C1 segment of cervical spinal cord (tissue), 14 donors: ENCODE measurements at places on chromosomes 12 and 14.

- no peak for DNase-seq
Measured at GRCh38 chr12:40262657-40263056, 37.9 kb downstream of the LRRK2 start.

DNA sequence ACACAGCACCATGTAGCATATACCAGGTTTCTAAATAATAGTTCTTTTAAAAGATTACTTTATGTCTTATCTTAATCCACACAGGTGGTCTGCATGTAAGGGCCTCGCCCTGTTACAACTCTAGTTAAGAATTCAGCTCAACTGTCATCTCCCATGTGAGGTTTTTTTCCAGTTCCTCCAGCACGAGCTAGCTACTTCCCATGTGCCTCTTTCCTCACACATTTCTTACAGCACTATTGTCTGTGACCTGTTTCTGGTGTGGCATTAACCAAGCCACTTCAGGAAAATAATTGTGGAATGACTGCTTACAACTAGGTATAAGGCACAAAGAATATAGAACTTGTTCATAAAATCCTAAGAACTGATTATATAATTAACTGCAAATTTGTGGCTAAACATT is 65.5 kb downstream of the SH2B3 start:
- DNase-seq = no peak

- no peak for DNase-seq
Measured at GRCh38 chr14:91252871-91253794, 8.6 kb upstream of the GPR68 start.

DNA sequence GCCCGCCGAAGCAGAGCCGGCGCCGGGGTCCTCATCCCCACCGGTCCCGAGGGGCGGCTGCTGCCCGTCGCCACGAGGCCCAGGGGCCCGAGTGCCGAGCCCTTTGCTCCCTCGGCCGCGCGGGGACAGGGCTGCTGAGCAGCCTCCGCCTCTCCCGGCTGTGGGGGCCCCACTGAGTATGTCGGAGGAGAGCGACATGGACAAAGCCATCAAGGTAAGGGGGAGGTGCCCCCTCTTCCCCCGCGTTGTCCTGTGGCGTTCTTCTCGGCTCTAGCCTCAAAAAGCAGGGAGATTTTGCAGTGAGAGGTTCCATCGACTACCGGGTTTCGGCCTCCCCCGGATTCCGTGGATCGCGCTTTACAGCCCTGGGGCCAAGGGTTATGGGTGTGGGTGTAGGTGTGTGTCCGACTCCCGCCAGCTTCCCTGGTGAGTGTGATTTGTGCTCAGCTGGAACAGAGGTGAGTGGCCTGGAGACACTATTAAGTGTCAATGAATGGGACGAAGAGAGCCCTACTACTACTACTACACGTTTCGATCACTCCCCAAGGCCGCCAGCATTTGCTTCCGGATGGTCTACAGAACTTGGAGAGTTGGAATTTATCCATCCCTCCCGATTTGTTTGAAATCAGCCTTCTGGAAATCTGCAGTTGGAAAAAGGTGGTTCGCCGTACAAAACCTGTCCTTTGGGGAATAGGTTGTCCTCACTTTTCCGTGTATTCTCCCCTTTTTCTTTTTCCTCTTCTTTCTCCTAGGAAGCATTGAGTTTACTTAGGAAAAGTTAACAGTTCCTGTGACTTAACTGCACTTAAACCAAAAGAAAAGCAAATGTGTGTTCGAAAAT is 748 bp downstream of the MAPKAPK5 start:
- no peak for DNase-seq

DNA sequence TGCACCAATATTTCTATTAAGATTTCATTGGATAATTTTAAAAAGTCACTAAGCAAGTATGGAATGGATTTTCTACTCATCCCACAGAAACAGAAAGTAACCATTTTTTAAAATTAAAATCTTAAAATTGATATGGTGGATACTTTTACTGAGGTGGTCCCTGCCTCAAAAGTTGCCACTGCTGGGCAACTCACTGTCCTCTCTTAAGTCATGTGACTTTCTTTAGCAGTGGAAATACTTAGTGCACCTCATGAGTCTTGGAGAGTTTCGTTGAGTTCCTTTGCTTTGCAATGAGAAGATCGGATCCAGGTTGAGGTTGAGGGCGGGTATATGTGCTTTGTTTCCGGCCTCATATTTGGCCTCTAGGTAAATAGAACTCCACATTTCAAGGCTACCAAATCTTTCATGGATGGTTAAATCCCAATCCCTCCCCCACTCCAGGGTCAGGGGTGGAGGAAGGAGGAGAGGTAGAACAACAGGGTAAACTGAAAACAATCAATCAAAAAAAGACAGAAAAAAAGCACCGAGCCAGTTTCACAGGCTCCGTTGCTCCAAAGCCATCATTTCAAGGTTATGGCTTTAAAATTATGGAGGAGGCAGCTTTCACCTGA is 39.5 kb upstream of the DUSP6 start:
- no peak for DNase-seq
